ENCODE measurements at places on chromosomes 11 and 22. TPM values are rescaled to one million over a fixed set of nuclear protein-coding genes. Genes with fewer than 3 reads are reported as not detected.

The LDLRAD3 gene
- 21.9 TPM for polyA plus RNA-seq

The NTM gene
- 42.8 TPM for polyA plus RNA-seq

The VPREB3 gene
- polyA plus RNA-seq: 0.92 TPM

The AP1B1 gene
- polyA plus RNA-seq: 44.8 TPM

The TEX54 gene
- polyA plus RNA-seq: 0.33 TPM

GRCh38 chr11:74000307-74001133 lies 8.4 kb downstream of the UCP3 start:
- no peak for DNase-seq

GRCh38 chr11:109991835-109992234 lies 101.4 kb upstream of the ZC3H12C start:
- no peak for DNase-seq

DNA sequence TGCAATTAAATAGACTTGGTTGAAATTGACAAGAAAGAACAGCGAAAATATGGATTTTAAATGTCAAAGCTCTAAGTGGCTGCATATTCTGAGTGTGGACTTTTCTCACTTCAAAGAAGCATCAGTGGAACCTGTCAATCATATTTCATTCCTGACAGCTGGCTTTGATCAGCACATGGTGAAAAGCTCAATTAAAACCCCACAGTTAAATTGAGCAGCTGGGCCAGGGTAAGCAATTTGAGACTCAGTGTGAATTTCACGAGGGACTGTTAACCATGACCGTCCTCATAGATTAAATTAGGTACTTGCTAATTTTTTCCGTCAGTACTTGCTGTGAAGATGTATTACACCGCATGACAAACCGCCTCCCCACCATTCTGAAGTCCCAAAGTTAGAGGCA lies 11.0 kb upstream of the OR10D3 start:
- no peak for DNase-seq

DNA sequence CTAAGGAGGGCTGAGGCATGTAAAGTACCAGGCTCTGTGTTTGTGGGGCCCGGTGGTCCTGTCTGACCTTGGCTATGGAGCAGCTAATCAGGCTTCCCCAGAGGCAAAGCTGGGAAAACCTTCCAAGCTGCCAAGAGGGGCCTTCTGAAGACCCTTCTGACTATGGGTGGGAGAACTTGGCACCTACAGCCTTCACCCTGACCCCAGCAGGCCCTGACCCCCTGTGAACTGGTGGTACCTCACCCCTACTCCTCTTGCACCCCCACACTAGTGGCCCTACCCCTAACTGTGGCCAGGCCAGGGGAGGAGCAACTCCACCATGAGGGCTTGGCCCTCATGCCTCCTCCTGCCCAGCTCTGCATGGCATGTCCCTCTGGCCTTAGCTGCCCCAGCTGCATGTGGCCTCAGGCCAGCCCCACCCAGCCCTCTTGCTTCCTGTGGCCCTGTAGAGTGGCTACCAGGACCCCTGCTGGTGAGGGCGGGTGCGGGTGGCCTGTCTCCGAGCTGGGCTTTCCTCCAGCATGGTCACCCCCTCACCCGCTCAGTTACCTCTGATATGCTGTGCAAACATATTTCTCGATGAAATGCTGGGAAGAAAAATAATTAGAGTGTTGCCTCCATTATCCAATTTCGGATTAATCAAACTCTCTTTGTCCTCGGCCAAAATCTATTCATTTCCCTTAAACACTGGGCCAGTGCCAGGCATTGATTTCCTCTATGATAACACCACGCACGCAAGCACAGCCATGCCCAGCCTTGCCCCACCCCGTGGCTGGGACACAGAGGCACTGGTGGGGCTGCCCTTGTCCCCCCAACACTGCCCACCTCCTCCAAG lies 7.5 kb downstream of the GNAZ start:
- DNase-seq: no peak

- no peak for DNase-seq
Observed at GRCh38 chr11:123681030-123681429, 26.6 kb upstream of the SCN3B start.

GRCh38 chr11:47272706-47273105 lies 2.8 kb downstream of the MADD start:
- no peak for DNase-seq

DNA sequence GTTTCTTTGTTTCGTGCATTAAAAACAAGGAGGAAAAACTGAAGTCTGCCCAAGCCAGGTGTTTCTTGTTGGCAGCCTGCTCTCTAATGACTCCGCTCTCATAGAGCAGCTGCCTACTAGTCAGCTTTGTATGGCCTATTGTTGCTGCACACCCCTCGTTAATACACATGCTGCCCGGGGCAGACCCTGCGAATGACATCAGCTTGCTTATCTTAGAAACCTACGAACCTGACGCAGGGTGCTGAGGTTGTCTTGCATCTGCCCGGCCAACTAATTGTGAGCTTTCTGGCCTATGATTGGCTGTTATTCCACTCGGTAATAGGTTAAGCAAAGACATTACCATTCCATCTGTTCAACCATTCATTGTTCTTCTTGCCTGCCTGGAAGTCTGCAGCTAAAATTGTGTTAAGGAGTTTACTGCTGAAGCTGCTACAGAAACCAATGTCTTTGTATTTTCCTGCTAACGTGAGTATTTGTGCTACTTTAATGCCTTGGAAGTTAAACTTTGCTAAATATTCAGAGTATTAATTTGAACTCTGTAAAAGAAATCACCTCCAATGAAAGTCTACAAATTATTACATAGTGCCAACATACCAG lies 37.5 kb downstream of the ZC3H12C start:
- no peak for DNase-seq

- no peak for DNase-seq
Observed at GRCh38 chr22:17970201-17970708, 54.1 kb downstream of the MICAL3 start.

- DNase-seq: no peak
Observed at GRCh38 chr11:45661439-45662055, 3.9 kb downstream of the CHST1 start.

GRCh38 chr11:60887556-60887955 lies 18.8 kb downstream of the PRPF19 start:
- no peak for DNase-seq

DNA sequence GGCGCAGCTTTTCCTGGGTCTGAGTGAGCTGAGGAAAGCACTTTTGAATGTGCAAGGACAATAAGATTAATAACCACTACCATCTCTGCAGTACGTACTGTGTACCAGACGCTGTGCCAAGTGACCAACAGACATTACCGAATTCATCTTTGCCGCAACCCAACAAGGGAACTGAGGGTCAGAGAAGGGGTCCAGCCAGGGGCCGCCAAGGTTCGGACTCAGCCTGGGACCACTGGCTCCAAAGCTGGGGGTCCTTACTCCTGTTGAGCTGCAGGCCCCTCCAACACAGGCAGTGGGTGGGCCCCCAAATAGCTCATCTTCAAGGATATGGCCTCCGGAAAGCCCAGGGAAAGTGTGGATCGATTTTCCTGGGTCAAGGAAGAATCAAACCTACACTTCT lies 55.0 kb upstream of the EMID1 start:
- no peak for DNase-seq

GRCh38 chr11:97202613-97203292 lies 812.9 kb downstream of the JRKL start:
- no peak for DNase-seq

DNA sequence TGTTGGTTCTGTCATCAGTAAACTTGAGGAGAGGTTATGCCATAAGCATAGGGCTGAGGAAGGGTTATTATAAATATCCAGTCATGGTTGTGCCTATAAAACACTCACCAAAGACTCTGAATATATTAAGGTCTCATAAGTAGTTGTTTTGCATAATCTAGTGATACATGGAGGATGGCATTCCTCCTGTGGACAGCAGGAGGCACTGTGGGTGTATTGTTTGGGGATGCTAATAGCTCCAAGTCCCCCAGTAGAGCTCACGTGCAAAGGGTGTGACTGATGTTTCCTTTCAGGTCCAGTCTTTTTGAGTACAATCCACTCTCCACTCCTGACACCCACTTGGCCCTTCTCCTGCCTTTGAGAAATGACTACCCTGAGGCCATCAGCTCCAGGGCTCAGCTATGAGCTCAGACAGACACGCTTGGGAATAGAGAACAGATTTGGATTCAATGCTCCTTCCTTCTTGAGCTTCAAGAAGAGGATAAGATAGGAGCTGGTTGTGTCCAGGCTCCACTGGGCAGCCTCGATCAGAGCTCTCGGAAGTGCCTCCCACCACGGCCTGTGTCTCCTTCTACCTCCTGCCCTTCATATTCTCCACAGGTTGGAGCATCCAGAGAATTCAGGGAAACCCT lies 85.2 kb upstream of the IGLL5 start:
- no peak for DNase-seq

GRCh38 chr11:41053894-41054293 lies 405.6 kb downstream of the LRRC4C start:
- DNase-seq: no peak

GRCh38 chr22:19823191-19823901 lies 31.3 kb downstream of the GNB1L start:
- DNase-seq: no peak

- DNase-seq: no peak
Observed at GRCh38 chr11:125585487-125585886, 7.2 kb upstream of the STT3A start.

DNA sequence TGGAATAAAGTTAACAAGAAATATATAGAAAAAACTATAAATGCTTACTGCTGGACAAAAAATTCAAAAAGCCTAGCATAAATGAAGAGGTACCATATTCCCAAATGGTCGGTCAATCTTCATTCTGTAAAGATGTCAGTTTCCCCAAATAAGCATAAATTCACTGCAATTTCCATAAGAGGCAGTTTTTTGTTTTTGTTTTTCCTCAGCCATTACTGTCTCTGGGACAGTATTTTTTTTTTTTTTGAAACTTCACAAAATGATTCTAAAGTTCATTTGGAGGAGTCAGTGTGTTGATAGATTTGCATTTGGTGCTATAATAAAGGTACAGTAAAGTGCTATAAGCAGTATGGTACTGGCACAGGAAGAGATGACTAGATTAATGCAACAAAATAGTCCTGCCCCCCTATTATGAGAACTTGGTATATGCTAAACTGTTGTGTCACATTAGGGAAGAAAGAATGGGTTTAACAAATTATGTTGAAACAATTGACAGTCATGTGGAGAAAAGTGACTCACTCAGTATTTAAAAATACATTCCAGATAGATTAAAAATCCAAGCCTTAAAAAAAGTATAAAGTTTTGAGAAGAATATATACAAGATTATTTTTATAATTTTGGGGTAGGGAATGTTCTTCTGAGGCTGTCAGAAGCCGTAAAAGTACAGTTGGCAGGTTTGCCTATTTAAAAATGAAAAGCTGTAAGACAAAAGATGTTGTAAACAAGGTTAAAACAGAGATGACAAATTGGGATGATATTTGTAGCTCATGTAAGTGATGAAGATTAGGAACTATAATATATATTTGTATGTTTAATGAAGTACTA lies 2.6 kb upstream of the FTH1 start:
- DNase-seq: no peak

DNA sequence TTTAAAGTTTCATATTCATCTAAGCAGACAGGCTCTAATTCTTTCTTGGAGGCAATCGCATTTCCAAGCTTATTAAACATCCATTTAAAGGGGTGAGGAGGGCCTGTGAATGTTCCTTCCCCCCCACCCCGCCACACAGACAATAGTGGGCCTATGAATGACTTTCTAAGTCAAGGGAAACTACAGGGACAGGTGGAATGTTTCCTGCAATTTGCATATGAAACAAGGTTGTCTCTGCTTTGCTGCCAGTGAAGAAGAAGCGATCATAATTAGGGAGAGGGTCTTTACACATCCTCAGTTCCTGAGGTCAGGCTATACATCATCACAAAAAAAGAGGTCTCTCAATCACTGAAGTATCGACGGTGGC lies 127.9 kb upstream of the OPCML start:
- DNase-seq: no peak

DNA sequence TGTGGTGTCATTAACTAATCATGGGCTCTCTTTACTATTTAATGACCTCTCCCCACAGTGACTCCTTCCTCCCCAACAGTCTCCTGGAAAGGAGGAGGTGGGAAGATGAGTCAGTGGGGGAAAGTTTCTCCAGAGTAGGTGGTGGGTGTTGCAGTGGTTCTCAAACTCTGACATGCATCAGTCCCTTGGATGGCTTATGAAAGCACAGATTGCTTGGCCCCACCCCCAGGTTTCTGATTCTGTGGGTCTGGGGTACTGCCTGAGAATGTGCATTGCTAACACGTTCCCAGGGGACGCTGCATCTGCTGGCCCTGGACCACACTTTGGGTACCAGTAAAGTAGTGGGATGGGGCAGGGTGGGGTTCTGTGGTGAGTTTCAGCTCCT lies 9.8 kb downstream of the CD82 start:
- DNase-seq: no peak

DNA sequence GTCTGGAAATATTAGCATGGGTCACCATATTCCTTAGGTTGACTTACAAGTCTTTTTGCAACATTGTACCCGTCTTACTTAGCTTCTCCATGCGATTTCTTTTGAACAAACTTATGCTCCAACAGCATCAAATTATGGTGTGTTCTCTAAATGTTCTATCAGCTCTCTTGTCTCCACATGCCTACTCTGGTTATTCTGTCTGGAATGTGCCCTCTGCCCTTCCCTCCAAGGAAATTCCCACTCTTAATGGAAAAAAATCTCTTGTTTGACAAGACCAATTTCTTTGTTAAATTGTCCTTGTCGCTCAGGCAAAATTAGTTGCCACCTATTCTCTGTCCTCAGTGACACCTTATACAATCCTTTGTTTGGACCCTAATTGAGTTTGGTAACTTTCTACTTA lies 522.8 kb upstream of the LUZP2 start:
- no peak for DNase-seq

GRCh38 chr11:32081129-32081641 lies 9.7 kb upstream of the RCN1 start:
- DNase-seq: no peak

Measured in left renal cortex interstitium (tissue), 4 donors.